ENCODE measurements at places on chromosomes 5 and 9.

- DNase-seq = no peak
Measured at GRCh38 chr5:54713923-54714581, 196.5 kb downstream of the SNX18 start.

DNA sequence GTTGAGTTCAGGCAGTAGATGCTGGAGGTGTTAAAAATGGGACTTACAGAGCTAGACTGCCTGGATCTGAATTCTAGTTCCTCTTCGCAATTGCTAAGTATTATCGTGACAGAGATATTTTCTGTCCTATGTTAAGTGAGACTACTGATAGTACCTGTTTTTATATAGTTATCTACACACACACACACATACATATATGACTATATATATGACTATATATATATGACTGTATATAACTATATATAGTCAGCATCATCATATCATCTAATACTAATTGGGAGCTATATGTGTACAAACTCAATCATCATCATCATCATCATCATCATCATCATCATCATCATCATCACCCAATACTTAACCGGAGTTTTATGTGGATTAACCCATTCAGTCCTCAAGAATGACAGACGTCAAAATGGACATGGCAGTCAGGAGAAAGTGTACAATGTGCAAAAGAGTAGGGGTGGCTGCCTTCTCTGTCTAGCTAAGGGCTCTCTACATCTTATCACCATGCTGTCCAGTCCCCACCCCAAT is 7.3 kb downstream of the PIK3R1 start:
- no peak for DNase-seq

GRCh38 chr9:135957431-135957830 is 3.7 kb downstream of the UBAC1 start:
- no peak for DNase-seq

DNA sequence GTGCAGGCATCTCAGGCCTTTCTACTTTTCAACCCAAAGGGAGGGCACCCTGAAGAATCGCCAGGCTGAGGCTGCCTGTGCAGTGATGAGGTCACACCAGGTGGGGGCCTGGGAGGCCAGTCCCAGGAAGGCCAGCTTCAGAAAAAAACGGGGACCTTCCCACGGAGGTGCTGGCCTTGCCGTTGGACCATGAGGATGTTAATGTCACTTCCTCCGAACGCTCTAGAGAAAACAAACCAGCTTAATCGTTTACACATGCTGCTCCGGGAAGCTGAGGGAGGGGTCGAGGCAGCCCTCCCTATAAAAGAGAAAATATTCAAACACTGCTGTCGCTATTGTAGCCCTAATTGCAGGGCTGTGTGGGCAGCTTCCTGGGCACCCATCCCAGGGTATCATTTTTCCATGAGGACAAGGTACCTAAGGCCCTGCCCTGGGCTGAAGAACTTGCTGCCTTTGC is 27.0 kb downstream of the PTGES start:
- no peak for DNase-seq

DNA sequence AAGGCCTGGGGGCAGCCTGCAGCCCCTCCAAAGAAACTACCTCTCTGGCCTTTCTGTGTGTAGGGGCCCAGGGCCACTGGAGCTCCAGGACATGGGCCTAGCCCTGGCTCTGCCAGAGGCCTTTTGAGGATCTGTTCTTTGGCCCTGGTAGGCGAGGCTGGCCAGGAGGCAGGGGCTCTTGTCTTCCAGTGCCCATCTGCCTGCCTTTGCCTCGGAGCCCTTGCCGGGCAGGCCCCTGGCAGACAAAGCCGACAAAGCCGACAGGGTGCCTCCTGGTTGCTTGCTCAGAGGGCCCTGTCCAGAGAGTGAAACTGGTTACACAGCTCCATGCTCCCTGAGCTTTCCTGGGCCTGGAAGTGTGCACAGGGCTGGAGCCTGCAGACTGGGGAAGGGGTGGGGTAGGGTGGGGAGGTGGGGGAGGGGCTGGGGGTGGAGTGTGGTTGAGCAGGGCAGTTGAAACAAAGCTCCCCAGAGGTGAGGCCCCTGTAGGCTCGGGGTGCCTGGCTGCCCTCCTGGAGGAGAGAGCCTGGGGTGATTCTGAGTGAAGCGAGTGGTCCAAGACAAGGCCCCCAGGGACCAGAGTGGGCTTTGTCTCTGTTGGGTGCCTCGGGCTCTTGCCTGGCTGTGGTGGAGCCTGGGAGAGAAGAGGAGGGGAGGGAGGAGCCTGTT is 29.3 kb downstream of the PTPA start:
- peak; percentile 62 for DNase-seq

GRCh38 chr5:122077366-122078115 is 518 bp downstream of the LOX start:
- no peak for DNase-seq

GRCh38 chr5:150904479-150905311 is at the start of gene ZNF300:
Gene ZNF300 (minus strand): TSS chr5:150904980. CDS start chr5:150903155, 1,825 bp downstream.
- peak; percentile 67 for DNase-seq

DNA sequence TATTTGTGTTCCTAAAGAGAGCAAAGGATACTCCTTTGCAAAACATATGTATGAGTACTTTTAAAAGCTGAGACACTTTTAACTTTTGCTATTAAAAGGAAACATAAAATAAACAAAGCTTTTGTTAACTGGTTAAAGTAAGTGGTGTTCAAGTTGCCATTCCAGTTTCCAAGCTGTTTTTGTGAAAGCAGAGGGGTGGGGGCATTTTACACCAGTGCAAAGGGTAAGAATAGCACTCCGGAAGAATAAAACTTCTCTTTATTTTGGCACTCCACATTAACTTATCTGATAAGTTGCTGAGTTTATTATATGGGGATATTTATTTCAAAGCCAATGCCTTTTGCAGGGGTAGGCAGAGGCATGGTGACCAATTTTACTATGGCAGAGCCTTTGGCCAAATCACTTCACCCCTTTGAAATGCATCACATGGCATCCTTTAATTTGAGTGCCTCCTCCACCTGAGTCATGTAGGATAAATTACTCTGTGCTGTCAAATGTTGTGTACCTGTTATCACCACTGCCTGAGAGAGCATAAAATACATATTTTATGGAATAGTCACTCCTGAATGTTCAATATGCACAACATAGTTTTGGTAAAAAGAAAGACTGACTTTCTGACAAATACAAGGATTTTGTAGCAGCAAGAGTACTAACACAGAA is 62.9 kb downstream of the MLLT3 start:
- no peak for DNase-seq

DNA sequence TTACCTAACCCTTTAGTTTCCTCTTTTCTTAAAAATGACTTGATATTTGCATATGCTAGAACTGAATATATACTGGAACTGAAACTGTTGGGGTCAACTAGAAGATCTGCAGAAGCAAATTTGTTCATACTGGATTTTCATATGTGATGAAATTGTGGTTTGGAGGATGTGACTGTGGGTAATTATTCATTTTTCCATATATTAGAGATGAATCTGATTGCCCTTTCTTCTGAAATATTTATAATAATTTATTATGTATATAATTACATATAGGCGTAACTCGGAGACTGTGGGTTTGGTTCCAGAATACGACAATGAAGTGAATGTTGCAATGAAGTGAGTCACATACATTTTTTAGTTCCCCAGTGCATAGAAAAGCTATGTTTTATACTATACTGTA is 149.1 kb downstream of the ATP10B start:
- DNase-seq = no peak

DNA sequence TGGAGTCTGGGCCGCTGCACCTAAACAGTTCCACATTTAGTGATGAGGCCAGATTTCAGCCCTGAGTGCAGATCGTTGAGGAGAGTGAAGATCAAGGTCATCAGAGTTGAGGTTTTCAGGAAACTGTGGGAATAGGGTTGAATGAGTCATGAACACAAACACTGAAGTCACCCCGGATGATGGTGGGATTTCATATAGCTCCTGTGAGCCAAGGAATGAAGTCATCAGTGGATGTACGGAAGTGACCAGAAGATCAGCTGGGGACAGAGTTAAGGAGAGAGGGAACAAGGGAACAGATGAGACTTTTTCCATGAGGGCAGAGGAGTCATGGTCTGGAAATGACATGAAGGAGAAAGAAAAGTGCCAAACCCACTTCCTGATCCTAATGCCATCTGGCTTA is 36.5 kb downstream of the PALM2AKAP2 start:
- no peak for DNase-seq

DNA sequence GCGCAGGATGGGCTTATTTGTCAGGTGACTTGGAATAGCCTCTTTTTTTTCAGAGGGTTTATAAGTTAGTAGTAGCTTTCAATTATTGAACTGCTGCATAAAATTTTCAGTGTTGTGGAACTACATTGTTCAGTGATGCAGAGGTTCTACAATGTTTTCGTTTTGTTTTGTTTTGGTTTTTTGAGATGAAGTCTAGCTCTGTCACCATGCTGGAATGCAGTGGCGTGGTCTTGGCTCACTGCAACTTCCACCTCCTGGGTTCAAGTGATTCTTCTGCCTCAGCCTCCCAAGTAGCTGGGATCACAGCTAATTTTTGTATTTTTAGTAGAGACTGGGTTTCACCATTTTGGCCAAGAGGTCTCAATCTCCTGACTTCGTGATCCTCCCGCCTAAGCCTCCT is 22.0 kb downstream of the NUP188 start:
- DNase-seq = no peak

- no peak for DNase-seq
Measured at GRCh38 chr9:79641070-79641469, 69.3 kb downstream of the TLE4 start.

DNA sequence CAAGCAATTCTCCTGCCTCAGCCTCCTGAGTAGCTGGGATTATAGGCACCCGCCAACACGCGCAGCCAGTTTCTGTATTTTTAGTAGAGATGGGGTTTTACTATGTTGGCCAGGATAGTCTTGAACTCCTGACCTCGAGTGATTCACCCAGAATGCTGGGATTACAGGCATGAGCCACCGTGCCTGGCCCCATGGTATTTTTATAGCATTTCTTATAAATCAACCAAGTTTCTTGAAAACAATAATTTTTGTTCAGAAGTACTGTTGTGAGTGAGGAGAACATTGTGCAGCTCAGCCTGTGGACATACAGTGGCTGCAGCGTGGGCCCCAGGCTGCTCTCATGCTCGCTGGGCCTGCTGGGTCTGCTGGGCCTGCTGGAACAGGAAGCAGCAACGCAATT is 45.3 kb downstream of the MAP1B start:
- no peak for DNase-seq

Measured in amygdala (tissue), 56 donors.